Progenitor cell of endocrine pancreas (in vitro differentiated cells): ENCODE measurements at places on chromosomes 16 and 17. TPM values are rescaled to one million over a fixed set of nuclear protein-coding genes. Genes with fewer than 3 reads are reported as not detected.

The SYNRG gene
- total RNA-seq = 69.0 and 73.0 TPM in 2 replicates

The GPRC5C gene
- total RNA-seq = 182 and 207 TPM in 2 replicates

The KIF2B gene
- not detected in 2 replicates for total RNA-seq

The ACSM5 gene
- total RNA-seq = not detected in 2 replicates

The PRRT2 gene
- 1.4 and 2.4 TPM in 2 replicates for total RNA-seq

The MYL11 gene
- total RNA-seq = 2.6 and 3.5 TPM in 2 replicates

The CHST4 gene
- 0.16 TPM in 1 of 2 replicates, not detected in the other for total RNA-seq
